ENCODE measurements at places on chromosomes 7 and 10.

- no peak for DNase-seq
Observed at GRCh38 chr7:132353936-132354335, 222.3 kb downstream of the PLXNA4 start.

GRCh38 chr10:113226831-113227445 lies 276.9 kb downstream of the TCF7L2 start:
- DNase-seq = no peak

GRCh38 chr10:11019724-11020547 lies 2.3 kb downstream of the CELF2 start:
- no peak for DNase-seq

- no peak for DNase-seq
Observed at GRCh38 chr7:30429156-30429530, 49.4 kb downstream of the NOD1 start.

DNA sequence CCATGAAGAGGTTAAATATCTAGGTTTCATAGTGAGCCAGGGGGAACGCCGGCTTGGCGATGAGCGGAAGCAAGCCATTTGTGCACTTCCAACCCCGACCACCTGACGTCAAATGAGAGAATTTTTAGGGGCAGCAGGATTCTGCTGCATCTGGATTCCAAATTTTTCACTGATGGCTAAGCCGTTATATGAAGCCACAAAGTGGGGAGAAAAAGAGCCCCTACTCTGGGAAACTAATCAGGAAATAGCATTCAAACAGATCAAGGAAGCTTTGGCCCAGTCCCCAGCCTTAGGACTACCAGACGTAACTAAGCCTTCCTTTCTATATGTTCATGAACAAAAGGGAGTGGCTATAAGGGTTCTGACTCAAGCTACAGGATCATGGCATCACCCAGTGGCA lies 12.9 kb upstream of the ADCK2 start:
- DNase-seq = no peak

- no peak for DNase-seq
Observed at GRCh38 chr7:27808626-27809025, 68.7 kb downstream of the TAX1BP1 start.

- peak; percentile 69 for DNase-seq
Observed at GRCh38 chr7:26376175-26376917, 84.7 kb downstream of the SNX10 start.

DNA sequence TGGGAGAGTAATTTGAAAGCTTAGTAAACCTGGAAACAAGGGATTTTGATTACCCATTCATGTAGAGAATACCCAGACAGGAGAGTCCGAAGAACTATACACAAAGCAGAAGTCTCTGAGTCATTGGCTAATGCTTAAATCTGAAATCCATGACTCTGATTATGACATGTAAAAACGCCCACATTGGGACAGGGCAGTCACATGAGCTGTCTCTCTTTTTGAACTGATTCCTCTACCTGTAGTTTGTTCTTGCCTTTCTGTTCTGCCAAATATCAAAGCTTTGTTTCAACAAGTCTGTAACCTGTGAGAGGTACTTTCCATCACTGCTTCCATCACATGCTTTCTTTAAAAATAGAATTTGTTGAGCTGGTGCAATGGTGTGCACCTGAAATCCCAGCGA lies 4.3 kb upstream of the GPNMB start:
- DNase-seq = peak; percentile 45

DNA sequence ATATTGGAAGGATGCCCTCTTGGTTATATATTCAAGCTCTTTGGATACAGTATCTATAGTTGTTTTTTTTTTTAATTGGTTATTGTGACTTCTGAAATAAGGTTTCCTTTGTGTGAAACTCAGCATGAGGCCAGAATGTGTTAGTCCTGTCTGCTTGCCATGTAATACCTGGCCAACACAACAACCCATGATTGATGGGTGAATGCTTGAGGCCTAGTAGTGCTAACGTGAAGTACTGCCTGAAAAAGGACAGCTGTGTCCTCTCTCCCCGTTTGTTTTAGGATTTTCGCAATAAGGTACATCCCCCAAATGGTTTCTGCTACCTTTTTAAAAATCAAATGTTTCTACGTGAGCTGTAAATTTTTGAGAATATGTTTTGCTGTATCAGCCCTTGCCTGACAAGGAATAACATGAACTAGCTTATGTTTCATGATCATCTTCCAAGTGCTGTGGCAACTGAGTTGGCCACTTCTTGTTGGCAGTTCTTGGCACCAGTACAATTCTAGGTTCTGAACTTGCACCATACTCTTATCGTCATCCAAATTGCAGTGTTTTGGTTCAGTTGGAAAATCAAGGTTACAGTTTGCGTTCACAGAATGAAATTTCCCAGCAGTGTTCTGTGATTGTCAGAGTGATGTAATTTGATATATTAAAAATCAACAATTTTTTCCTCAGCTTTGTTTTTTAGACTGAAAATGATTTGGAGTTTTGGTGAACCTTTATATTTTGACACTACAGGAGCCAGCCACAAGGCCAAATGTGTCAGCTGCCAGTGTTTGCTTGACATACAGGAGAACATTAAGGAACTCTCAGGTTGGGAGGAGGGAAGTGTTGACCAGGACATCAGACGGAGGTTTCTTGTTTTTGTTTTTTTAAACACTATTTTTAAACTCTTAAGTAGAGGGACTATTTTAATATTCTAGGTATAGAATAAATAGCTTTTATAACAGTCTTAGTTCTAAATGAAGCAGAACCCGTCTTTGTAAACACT lies 13.5 kb upstream of the ASCC1 start:
- DNase-seq = no peak

GRCh38 chr10:24826009-24826408 lies 102.3 kb upstream of the ARHGAP21 start:
- DNase-seq = no peak

DNA sequence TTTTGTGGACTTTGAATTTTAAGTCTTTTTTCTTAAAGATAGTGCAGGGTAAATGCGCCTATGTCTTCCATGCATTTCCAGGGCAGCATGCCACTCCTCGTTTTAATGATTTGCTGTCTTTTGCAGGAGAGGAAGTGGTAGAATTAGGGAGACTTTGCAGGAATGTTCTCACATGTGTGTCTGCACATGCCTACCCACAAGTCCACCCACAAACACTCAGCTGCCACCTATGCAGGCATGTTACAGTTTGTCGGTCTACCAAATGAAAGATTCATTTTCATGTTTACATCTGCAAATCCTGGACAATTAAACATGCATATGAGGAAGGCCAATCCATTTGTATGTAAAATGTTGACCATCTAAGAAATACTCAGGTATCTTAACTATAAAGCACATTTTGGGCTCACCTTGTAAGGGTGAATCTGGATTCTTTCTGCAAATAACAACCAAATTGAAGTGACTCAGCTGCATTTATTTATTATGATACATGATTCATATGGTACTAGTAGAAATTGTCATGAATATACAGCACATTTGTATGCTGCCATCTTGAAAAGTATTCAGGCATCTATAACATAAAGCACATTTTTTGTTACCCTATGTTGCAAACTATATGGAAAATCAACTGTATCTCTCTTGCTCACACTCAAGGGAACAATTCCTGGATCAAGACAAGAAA lies 4.7 kb upstream of the TEX36 start:
- no peak for DNase-seq

DNA sequence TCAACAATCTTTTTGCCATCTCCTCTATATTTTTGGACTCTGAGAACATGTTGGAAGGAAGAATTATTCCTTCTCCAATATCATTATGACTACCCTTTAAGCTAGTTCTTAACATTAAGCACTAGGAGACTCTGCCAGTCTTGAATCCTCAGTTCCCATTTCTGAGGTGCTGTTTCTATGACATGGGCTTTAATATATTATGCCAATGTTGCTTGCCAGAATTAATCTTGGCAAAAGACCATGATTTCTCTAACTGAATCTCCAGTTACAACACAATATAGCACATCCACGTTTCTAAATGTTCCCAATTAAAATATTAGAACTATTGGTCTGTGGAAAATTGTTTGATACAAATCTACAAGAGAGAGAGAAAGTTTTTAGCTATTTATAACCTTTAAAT lies 250.0 kb downstream of the HGF start:
- no peak for DNase-seq

DNA sequence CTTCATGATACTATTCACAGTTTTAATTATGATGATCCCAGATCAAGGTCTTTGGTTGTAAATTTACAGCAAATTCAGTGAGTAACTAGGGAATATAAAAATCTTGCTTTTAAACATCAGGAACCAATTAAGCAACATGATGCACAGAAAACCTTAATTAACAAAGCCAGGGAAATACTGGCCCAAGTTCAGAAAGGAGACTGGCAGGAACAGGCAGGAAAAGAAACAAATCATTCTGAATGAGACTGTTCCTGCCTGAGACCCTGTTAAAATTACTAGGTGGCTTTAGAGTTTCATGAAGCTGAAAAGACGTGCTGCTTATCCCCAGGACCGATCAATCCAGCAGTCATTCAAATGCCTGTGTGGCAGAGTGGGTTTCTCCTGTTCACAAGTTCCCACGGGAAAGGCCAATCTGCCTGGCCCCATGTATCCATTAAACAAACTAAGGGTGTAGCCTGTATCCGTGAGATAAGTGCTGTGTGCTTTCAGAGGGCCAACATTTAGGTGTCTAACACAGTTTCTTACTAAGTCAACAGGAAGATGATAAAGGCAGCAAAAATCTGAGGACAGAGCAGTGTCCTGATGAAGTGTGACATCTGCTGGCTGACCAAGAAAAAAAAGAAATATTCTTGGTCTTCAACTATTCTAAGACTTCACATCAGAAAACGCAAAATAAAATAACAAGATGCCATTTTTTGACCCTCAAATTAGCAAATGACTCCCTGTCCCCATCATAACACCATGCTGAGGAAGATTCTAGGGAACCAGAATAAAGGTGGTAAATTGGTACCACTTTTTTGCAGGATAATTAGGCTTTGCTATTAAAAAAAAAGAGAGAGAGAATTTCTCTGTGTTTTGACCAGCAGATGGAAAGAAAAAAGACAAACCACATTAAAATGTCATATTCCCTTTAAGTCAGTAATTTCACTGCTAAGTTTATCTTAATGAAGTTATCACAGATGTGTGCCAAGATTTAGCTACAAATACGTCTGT lies 34.2 kb downstream of the PUS7 start:
- peak; percentile 30 for DNase-seq

- DNase-seq = no peak
Observed at GRCh38 chr7:109256762-109257560, 687.3 kb downstream of the DNAJB9 start.
